ENCODE measurements at places on chromosomes 6 and 20.

- DNase-seq: no peak
Observed at GRCh38 chr6:143117108-143117507, 56.4 kb downstream of the AIG1 start.

DNA sequence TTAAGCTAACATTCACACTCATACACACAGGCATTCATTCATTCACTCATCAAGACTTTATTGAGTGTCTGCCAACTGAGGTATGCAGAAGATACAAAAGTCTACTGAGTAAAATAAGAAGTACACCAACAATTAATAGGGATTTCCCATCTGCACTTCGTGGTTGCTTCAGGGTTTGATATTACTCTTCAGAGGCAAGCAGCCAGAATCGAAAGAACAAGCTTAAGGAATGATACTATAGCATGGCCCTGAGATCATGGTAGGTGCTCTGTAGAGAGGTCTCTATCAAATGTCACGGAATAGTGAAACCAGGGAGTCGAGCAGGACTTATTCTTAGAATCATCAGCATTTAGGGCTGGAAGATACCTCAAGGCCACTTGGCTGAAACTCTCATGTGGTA lies 135.4 kb downstream of the NRN1 start:
- no peak for DNase-seq

DNA sequence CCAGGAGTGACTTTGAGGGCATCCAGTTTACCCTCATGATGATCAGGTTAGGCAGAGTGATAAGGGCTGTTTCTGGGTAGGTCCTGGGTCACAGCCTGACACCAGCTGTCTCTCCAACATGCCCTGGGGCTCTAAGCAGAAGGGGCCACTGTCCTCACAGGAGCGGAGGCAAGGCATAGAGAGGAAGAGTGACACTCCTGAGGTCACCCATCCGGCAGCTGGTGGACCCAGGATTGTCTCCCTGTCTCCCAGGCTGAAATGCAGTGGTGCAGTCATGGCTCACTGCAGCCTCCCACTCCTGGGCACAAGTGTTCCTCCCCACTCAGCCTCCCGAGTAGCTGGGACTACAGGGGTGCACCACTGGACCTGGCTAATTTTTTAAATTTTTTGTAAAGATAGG lies 12.0 kb downstream of the DLGAP4 start:
- DNase-seq: no peak

GRCh38 chr6:107987805-107988204 lies 29.8 kb upstream of the SEC63 start:
- DNase-seq: no peak

GRCh38 chr6:158867381-158868121 lies 48.4 kb upstream of the EZR start:
- DNase-seq: no peak

- no peak for DNase-seq
Observed at GRCh38 chr6:120198033-120198432, 848.5 kb upstream of the MAN1A1 start.

DNA sequence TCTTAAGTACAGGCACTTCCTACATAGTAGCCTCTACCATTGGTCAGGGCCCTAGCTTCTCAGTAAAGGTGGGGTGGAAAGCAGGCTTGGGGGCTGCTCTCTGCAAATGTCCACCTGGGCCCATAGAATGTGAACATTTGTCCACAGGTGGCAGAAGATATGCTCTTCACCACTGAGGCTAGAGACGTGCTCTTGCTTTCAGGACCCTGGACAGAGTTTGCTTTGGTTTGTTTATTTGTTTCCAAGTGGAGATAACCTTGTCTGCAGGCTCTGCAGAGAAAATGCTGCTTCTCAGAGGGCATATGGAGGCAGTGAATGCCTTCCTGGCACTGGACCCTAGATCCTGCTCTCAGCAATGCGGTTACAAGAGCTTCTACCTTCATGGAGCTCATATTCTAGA lies 129.0 kb downstream of the F13A1 start:
- DNase-seq: no peak

- DNase-seq: no peak
Observed at GRCh38 chr6:5435449-5435848, 174.1 kb downstream of the FARS2 start.

DNA sequence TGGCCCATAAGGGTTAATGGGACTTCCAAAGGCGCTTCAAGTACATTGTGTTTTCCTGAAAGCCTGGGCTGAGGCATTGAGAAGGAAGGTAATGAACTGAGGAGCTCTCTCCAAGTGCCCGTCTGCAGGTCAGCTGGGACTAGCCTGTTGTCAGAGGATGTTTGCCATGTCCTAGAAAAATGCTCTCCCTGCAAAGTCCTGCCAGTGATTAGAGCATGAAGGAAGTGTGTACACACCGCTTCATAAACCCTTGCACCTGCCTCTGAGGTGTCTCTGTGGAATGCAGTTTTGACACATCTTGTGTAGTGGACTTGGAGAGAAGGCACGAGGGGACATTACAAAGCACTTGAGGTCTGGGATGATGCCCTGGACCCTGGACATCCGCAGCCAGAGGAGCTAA lies 506.7 kb downstream of the KIF16B start:
- no peak for DNase-seq

- DNase-seq: no peak
Observed at GRCh38 chr6:38212116-38212515, 392.6 kb downstream of the ZFAND3 start.

- DNase-seq: peak; percentile 23
Observed at GRCh38 chr6:169961772-169962561, 210.5 kb downstream of the ERMARD start.

DNA sequence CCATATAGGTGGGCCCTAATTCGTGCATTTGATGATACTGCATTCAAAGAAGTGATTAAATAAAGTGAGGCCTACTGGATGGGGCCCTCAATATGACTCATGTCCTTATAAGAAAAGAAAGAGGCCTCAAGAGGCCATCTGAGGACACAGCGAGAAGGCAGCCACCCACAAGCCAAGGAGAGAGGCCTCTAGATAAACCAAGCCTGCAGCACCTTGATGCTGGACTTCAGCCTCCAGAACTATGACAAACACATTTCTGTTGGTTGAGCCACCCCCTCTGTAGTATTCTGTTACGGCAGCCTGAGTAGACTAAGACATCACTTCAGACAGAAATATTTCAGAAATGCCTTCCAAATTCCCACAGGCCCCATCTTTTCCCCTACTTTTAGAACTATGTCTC lies 82.5 kb upstream of the PLEKHG1 start:
- no peak for DNase-seq

GRCh38 chr20:59160389-59161115 lies 3.1 kb upstream of the ZNF831 start:
- DNase-seq: no peak

- no peak for DNase-seq
Observed at GRCh38 chr6:56025795-56026194, 150.4 kb upstream of the BMP5 start.

- DNase-seq: peak; percentile 78
Observed at GRCh38 chr6:44387346-44388134, at the start of gene CDC5L. CDC5L (plus strand) TSS chr6:44387706; CDS start chr6:44387824, 118 bp downstream.

GRCh38 chr20:48309293-48309692 lies 518.5 kb downstream of the PREX1 start:
- no peak for DNase-seq

GRCh38 chr20:59988141-59988540 lies 29.9 kb downstream of the CDH26 start:
- DNase-seq: no peak

GRCh38 chr6:18178960-18179615 lies 23.9 kb downstream of the KDM1B start:
- no peak for DNase-seq

DNA sequence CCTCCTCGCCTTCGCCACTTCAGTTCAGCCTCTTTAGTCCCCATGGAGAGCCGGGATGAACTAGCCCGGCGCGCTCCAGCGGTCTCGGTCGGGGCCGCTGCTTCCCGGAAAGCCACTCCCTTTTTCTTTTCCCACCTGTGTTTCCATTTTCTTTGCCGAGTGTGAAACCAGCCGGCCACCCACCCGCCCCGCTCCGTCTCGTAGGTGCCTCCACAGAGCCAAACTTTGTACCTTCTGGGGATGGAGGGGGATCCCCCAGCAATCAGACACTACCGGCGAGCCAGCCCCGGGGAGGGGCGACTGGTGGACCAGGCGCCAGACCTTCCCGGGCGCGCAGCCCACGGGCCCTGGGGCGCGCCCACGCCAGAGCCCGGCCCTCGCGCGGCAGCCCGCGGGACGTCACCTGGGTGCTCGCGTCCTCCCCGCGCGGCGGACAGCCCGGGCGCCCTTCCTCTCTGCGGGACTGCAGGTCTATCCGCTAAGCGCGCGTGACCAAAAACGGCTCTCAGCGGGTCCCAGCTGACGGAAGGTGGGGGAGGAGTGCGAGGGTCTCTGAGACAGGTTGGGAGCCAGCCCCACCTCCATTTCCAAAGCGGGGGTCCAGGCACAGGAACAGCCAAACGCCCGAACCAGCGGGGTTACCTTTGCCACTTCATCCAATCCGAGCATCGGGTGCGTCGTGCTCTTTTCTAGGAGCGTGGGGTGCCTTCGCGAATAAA lies at the start of gene MCHR2:
TSS of gene MCHR2 (minus strand) at position 691 of the 719 bp plus-strand sequence. CDS start 38,076 bp downstream, outside the sequence.
- DNase-seq: no peak

GRCh38 chr20:43507150-43508080 lies at the start of gene L3MBTL1:
L3MBTL1 (plus strand) TSS chr20:43507697; CDS start chr20:43513504, 5,807 bp downstream.
- no peak for DNase-seq

GRCh38 chr20:48578397-48579098 lies 249.3 kb downstream of the PREX1 start:
- DNase-seq: no peak

GRCh38 chr20:1625083-1625690 lies 5.4 kb upstream of the SIRPB1 start:
- DNase-seq: no peak

GRCh38 chr20:42432496-42433334 lies 757.0 kb downstream of the PTPRT start:
- DNase-seq: no peak

DNA sequence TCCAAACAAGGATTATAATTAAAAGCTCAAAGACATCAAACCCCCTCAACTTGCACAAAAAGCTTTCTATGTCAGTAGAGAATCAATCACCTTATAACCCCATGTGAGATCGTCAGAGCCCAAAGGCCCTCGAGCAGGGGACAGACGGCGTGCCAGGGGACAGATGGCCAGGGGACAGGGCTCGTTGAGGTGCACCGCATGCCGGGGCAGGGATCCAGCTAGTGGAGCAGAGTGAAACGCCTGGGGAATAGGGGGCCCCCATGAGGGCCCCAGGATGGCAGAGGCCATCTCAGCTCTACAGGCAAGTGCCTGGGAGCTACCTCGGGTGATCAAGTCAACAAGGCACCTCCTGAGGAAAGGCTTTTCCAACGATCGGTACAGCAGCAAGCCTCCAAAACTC lies 28.6 kb downstream of the DIDO1 start:
- no peak for DNase-seq

DNA sequence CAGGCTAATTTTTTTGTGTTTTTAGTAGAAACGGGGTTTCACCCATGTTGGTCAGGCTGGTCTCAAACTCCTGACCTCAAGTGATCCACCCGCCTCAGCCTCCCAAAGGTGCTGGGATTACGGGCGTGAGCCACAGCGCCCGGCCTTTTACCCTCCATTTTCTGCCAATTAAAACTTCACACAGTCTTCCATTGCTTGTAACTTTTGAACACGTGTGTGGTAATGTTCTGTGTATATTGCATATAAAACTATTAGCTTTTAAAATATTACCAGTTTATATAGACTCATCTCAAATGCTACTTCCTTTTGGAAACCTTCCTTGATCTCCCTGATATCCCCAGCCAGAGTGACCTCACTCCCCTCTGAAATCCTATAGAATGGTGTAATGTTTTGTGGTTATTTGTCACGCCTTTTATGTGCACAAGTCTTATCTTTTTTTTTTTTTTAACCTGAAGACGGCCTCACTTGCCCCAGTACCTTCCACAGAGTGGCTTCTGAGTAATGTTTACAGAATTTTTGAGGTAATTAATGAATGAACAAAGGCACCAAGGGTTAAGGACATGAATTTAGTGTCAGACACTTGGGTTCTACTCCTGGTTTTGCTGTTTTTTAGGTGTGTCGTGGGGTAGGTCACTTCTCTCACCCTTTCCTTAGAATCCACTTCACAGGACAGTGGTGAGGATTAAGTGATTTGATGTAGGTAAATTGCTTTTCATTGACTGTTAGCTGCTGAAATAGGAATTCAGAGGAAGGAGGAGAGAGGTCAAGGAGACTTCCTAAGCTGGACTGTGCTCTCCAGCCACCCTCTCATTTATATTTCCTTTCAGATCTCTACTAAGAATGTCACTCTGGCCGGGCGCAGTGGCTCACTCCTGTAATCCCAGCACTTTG lies 11.2 kb upstream of the MMP24 start:
- DNase-seq: no peak

- no peak for DNase-seq
Observed at GRCh38 chr20:25191051-25191450, 4.5 kb upstream of the ENTPD6 start.

DNA sequence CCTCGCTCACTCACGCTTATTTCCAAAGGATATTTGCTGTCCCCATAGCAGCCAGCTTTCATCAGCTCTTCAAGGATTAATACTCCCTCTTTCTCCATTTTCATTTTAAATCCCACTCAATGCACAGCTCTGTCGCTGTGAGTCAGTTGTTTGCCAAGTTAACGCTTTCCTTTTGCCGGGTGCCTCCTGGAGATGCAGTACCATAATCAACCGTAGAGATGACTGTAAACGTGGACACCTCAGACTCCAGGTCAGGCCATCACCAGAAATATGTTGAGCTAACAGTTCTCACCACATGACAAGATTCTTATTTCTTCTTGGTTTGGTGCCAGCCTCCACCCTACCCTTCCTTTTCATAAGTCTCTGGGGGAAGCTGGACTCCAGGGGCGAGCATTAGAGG lies 66.6 kb upstream of the TAB2 start:
- no peak for DNase-seq

GRCh38 chr6:123343836-123344235 lies 292.9 kb downstream of the TRDN start:
- no peak for DNase-seq

DNA sequence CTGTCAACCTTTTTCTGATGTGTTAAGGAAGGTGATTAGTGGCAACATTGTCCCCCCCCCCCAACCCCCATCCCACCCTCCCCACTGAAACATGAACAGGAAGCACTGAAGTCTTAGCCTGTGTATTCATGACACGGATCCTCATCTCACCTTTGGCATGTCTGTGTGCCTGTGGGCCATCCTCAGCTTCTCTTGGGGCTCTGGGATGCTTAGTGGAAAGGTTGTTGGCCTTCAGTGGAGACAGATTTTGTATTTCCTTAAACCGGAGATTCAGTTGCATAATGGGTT lies 93.6 kb downstream of the RREB1 start:
- no peak for DNase-seq

GRCh38 chr6:107360476-107360875 lies 98.9 kb downstream of the PDSS2 start:
- no peak for DNase-seq

All from CD8-positive, alpha-beta T cell (primary cell).